GM04503 (cell line): ENCODE measurements at places on chromosomes 3 and 15.

- DNase-seq: no peak
Observed at GRCh38 chr3:76352511-76353284, 567.3 kb upstream of the ZNF717 start.

DNA sequence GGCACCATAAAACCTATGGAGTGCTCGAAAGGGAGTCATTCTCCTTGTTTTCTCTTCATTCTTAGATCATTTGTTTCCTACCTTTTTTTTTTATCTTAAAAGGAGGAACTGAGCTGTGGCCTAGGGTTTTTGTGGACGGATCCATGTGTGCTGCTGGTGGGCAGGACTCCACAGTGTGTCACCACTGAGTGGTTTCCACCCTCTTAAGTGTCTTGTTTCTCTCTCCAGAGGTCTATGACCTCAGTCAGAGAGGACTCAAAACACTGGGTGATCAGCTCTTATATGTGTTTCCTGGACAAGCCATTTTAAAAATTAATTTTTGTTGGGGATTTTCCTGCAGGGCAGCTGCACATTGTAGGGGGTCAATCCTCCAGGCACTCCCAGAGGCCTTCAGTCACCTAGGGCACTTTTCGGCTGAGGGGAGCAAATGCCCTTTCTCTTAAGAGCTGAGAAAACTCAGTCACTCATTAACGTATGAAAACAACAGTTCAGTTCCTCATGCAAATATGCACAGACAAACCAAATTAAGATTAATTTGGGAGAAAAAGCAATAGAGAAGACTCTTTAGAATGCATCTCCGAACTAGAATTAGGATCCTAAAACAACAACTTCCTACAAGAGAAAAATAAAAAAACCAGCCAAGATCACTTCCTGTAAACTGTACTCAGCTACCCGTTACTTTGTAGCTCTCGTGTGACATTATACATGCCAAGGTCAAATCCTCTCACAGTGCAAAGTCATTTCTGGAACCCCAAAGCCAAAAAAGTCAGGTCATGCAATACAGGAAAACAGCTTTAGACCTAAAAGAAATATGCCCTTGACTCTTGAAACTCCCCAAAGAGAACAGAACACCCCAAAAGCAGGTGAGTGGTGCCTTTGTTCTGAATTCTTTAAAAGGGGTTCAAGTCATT lies 27.6 kb upstream of the FAM3D start:
- no peak for DNase-seq

GRCh38 chr3:192710366-192710765 lies 17.0 kb downstream of the FGF12 start:
- DNase-seq: no peak

DNA sequence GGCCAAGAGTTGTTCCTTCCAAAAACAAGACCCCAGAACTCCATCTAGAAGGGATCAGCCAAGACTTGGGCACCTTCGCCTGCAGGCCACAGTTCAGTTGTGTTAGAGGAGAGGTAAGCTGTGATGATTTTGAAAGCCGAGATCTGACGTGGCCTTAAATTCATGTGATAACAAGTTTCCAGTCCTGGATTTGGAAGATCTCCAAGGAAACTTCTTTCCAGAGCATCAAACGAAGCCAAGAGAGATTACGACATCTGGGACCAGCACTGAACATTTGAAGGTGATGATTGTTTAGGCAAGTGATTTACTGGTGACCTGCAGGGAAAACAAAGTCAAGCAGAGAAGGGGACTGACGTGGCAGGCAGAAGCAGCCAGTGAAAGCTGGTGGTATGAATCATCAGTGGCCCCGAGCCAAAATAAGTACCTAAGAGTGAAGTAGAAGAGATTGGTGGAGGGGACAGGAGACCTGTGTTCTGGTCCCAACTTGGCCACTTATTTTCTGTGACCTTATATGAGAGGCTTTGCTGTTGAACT lies 339.0 kb upstream of the PROK2 start:
- DNase-seq: peak; percentile 85

GRCh38 chr15:80288131-80288530 lies 36.1 kb upstream of the CTXND1 start:
- DNase-seq: no peak

GRCh38 chr3:169475576-169475975 lies 187.9 kb downstream of the MECOM start:
- DNase-seq: no peak

DNA sequence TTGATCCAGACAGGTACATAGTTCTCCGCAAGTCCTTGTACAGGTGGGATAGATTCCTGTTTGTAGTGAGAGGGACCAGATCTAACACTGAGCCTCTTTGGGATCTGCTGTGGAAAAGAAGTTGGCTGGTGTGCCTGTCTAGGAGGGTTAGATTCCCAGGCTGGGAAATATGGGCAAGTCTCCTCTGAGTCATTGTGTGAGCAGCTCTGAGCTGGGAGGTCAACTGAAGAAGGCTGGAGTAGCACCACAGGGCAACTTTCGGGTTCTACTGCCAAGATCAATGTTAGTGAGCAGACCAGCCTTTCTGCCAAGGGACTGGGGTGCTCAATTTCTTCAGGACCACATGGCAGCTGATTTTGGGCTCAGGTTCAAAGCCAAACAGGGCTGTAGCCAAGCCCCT lies 33.4 kb downstream of the CLDN1 start:
- DNase-seq: no peak

GRCh38 chr15:25717457-25718168 lies 145.5 kb downstream of the ATP10A start:
- DNase-seq: peak; percentile 10

DNA sequence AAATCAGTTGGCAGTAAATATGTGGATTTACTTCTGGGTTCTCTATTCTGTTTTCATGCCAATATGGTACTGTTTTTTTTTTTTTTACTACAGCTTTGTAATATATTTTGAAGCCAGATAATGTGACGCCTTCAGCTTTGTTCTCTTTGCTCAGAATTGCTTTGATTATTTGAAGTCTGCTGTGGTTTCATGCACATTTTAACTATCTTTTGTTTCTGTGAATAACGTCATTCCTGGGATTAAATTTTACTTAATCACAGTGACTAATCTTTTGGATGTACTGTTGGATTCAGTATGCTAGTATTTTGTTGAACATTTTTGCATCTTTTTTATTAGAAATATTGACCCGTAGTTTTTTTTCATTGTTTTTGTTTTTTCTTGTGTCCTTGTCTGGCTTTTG lies 576.5 kb downstream of the ZNF385D start:
- peak; percentile 68 for DNase-seq

DNA sequence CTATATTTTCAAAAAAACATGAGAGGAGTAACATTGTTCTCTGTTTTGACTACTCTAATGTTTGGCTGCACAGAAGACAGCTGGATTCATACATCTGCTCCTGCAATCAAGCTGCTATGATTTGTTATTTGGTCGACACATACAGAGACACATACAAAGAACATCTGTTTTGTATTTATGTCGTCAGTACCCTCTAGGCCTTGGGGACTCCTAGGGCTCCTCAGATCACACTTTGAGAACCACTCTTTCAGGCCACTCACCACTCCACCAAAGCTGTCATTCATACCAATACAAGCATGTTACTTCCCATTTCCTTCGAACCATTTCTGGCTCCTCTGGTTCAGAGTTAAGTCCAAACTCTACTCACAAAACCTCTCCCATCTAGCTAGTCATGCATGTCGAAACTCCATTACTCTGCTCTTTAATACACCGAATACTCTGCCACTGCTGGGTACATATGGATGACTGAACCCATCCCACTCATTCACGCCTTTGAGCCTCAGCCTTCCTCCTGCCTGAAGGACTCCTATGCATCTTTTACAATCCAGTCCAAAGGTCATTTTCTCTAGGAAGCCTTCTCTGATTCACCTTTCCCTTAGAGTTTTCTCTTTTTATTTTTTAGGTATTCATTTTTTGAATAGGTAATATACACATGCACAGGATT lies 102.9 kb upstream of the ARHGEF3 start:
- DNase-seq: no peak

DNA sequence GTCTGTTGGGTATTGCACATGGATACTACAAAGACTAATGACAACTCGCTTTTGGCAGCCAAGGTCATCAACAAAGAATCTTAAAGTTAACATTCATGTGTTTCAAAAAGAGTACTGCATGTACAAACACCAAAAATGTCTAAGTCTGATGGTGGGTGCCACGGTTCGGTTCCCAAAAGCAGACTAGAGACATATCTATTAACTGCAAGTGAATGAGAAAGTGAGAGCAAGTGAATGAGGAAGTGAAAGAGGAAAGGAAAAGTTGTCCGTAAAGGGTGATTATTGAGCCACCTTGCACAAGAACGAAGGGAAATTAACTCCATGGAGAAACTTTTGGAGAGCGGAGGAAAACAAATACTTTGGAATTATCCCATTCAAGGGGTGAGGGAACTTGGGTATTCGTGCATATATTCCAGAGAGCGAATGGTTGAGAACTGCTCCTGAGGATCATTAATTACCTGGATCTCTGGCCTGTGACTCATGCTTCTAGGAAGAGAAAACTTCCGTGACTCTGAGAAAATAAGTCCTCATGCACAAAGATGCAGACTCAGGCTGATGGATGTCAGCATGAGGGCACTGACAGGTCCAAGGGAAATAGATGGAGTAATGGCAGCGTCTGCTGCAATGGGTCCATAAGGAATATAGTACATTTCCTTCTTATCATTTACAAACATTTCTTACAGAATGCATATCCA lies 336.5 kb upstream of the TGFBR2 start:
- no peak for DNase-seq

- DNase-seq: no peak
Observed at GRCh38 chr15:57565311-57565710, 26.4 kb upstream of the MYZAP start.

GRCh38 chr3:62057339-62058047 lies 315.9 kb downstream of the FEZF2 start:
- no peak for DNase-seq

DNA sequence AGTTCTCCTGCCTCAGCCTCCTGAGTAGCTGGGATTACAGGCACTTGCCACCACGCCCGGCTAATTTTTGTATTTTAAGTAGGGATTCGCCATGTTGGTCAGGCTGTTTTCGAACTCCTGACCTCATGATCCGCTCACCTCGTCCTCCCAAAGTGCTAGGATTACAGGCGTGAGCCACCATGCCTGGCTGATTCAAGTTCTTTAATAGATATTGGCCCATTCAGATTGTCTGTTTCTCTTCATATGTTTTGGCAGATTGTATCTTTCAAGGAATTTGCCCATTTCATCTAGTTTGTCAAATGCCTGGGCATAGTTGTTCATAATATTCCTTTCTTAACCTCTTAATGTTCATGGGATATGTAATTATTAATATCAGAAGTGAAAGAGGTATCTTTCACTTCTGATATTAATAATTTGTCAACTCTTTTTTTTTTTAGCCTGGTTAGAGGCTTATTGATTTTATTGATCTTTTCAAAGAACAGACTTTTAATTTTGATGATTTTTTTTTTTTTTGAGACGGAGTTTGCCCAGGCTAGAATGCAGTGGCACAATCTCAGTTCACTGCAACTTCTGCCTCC lies 40.2 kb upstream of the ZFAND6 start:
- DNase-seq: no peak

GRCh38 chr3:43768381-43768973 lies 77.7 kb downstream of the ABHD5 start:
- DNase-seq: no peak
